Lung (tissue), 17 donors: ENCODE measurements at places on chromosomes 11 and 22.

- peaks cover 28% of the 10 kb centered on the region for H3K27me3 ChIP-seq
- peak overlapping the region; percentile 30 for H3K4me3 ChIP-seq
- peaks cover 10% of the 10 kb centered on the region for H3K4me1 ChIP-seq
- no peak overlapping the region for H3K27ac ChIP-seq
- no peaks in the 10 kb centered on the region for H3K36me3 ChIP-seq
Observed at GRCh38 chr11:2268729-2269600, 1.4 kb downstream of the ASCL2 start.

- peak overlapping the region; percentile 15 for H3K4me3 ChIP-seq
- H3K27ac ChIP-seq = peak overlapping the region; percentile 84
- no peaks in the 10 kb centered on the region for H3K36me3 ChIP-seq
Observed at GRCh38 chr11:124745835-124746620, 6.0 kb downstream of the VSIG2 start.

DNA sequence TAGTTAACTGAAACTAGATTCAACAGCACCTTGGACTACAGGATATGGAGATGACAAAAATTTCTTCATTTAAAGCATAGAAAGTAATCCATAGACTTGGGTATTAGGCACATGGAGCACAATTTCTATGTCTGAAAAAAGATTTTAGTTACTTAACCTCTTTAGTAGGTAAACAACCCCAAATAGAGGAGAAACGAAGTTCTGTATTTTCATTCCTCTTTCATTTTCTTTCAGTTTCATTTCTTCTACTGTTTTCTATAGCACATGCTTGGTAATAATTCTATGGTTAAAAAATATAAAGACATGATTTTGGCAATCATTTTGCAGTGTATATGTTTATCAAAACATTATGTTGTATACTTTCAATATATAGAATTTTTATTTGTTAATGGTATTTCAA is 99.5 kb downstream of the CASP12 start:
- no peak overlapping the region for H3K27ac ChIP-seq
- H3K4me3 ChIP-seq = no peak overlapping the region
- no peaks in the 10 kb centered on the region for H3K4me1 ChIP-seq

DNA sequence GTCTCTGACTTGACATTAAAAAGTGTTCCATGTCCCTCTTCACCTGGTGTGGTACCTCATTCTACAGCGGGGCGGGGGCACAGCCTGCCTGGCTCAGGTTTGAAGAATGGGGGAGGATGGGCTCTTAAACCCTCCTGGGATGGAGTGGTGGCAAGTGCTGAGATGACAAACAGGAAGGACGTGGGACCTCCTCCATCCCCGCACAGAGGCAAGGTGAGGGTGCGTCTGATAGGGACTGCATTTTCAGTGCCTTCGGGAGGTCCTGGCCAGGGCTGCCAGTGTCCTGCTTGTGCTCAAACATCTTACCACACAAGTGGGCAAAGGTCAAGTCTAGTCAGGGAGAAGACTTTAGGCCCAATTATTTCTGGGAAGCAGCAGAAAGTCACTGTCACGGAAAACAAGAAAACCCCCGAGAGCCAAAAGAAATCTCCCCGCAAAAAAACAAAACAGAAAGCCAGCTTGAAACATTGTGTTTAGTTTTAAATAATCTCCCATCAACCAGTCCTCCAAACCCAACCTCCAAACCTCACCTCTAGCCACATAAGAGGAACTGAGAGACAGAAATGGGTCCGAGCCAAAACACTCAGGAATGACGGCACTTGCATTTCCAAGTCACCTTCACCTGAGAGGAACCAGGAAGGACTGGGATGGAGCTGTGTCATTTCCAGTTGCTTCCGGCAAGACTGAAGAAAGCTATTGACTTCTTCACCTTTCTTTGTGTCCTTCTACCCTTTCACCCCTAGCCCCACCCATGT is 966.5 kb downstream of the NTM start:
- DNase-seq = no peak
- no peaks in the 10 kb centered on the region for H3K4me1 ChIP-seq
- no peak overlapping the region for H3K27ac ChIP-seq
- H3K36me3 ChIP-seq = no peaks in the 10 kb centered on the region
- H3K4me3 ChIP-seq = no peak overlapping the region

DNA sequence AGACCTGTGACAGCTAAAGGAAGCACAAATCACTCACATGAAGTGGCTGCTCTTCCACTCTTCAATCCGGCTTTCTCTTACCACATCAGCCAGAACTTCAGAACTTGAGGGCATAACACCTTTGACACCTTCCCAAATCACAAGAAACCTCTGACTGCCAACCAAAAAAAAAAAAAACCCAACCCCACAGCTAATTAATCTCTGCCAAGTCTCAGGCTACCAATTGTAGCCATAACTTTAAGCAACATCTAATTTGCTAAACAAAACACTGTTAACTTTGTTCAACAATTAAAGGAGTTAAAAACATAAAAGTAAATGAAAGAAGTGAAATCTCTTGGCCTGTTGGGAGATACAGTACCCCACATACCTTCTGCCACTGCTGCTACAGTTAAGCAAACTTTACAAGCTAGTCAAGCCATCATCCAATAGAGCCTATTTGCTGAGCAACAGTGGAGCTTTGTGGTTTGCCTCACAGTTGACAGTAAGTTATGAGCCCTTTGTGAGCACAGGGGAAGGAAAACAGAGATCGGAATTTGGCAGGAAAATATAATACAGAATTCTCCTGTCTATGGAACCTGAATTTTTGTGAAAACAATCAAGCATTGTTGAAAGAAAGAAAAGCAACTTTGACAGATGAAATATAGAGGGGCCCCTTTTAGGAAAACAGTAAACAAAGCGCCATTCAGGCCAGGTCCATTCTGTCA is at the start of gene SOX6:
TSS of gene SOX6 (minus strand) at position 490 of the 704 bp plus-strand sequence. CDS start 15,298 bp downstream, outside the sequence.
- no peaks in the 10 kb centered on the region for H3K27me3 ChIP-seq
- no peak for DNase-seq
- no peak within 1 kb of the TSS for H3K4me3 ChIP-seq
- H3K4me1 ChIP-seq = no peaks in the 10 kb centered on the region

DNA sequence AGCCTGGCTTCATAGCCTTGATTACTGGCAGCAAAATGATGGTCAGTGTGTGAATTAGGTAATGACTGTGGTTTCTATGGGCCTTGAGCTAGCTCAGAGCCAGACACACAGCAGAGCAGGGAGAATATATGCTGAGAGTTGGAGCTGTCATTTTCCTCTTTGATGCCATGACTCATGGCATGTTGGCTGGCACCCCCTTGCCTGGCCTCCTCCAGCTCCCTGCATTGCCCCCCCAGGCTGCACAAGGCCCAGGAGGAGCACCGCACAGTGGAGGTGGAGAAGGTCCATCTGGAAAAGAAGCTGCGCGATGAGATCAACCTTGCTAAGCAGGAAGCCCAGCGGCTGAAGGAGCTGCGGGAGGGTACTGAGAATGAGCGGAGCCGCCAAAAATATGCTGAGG is 20.3 kb upstream of the RRM1 start:
- H3K4me3 ChIP-seq = no peak overlapping the region
- H3K36me3 ChIP-seq = no peaks in the 10 kb centered on the region
- no peaks in the 10 kb centered on the region for H3K27me3 ChIP-seq
- DNase-seq = no peak

DNA sequence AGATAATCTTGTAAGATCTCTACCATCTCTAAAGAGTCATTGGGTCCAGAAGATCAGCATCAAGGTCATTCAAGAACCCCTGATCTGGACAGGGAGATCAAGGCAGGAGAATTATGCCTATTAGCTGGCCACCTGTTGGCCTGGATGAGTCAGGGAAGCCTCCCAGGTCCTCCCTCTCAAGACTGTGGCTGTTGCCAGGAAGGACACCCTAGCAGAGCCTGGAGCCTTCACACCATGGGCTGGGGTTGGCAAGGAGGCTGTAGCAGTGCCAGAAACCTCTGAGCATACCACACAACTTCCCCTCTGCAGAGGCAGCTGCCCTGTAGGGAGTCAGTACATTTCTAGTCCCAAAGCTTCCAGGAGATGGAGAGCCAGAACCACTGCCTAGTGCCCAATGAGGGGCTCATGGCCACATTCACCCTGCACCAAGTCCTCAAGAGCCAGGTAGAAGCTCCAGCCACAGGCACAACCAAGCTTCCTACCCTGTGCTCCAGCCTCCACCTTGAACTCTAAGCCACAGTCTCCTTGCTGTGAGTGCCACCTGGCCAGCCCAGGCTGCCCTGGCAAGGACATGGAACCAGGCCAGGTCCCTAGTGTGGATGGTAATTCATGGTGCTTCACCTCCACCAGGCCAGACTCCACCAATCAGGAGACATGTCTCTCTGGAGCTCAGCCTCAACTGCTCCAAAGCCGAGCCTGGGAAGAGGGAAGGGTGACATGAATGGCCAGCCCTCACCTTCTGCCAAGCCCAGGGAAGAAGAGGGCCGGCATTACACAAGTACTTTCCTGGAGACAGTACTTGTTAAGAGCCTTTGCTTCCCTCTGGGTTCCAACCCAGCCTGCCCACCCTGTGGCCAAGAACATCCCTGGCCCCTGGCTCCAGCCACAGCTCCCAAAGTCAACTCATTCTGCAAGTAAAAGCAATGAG is 124.3 kb downstream of the BUD13 start:
- H3K4me3 ChIP-seq = no peak overlapping the region
- DNase-seq = no peak
- H3K36me3 ChIP-seq = no peaks in the 10 kb centered on the region
- no peak overlapping the region for H3K27ac ChIP-seq
- H3K27me3 ChIP-seq = peaks cover 8% of the 10 kb centered on the region

DNA sequence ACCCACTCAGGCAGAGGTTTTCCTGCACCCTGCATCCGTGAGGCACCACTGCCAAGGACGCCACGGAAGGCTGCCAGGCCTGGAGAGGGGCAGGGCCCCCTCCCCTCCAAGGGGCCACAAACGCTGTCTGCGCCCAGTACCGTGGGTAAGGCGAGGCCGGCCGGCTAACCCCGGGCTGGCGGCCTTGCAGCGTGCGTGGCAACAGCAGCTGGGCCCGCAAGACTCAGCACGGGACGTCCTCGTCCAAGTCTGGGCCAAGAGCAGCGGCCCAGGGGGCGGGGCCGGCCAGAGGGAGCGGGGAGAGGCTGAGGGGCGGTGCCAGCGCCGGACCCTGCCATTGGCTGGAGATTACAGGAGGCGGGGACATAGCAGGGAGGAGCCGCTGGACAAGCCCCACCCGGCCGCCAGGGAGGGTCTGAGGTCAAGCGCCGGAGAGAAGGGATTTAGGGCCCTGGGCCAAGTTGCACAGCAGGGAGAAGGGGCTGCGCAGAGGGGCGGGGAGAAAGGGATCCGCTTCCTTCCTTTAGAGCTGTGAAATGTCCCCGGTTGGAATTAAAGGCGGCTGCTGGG is 16.0 kb downstream of the SLC43A1 start:
- H3K36me3 ChIP-seq = no peaks in the 10 kb centered on the region
- H3K27me3 ChIP-seq = no peaks in the 10 kb centered on the region
- H3K27ac ChIP-seq = peak overlapping the region; percentile 93
- H3K4me1 ChIP-seq = peaks cover 9% of the 10 kb centered on the region

DNA sequence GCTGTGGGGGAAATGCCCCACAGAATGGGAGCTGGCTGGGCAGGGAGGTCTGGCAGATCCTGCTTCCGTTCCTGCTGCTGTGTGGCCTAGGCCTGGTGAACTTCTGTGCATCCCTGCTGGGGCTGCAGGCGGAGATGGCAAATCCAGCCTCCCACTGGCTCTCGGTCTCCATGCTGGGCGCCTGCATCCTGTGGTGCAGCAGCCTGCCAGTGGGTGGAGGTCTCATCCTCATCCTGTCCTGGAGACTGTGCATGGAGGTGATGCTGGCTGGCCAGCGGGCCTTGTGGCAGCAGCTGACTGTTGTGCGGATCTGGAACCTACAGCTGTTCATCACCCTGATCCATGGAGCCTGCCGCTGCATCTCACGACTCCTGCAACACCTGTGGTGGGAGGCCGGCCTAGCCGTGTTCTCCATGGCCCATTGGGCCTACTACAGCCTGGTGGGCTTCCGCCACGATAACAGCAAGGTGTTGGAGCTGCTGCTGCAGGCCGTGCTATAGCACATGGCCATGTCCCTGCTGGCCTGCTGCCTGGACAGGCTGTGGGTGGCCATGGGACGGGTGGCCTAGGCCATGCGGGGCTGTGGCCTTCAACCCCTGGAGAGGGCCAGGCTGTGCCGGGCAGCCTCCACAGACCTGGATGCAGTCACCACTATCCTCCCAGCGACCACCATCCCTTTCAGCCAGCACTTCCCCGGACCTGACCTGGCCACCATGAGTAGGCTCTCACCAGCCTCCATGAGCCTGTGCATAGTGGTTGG is 8.8 kb upstream of the RPL3 start:
- no peaks in the 10 kb centered on the region for H3K27me3 ChIP-seq
- H3K4me1 ChIP-seq = no peaks in the 10 kb centered on the region
- no peak overlapping the region for H3K4me3 ChIP-seq
- H3K27ac ChIP-seq = no peak overlapping the region
- H3K36me3 ChIP-seq = no peaks in the 10 kb centered on the region

GRCh38 chr11:120774591-120775386 is 249.1 kb upstream of the TBCEL start:
- no peak overlapping the region for H3K27ac ChIP-seq
- no peaks in the 10 kb centered on the region for H3K27me3 ChIP-seq
- H3K36me3 ChIP-seq = no peaks in the 10 kb centered on the region
- DNase-seq = no peak
- H3K4me3 ChIP-seq = no peak overlapping the region
- no peaks in the 10 kb centered on the region for H3K4me1 ChIP-seq

DNA sequence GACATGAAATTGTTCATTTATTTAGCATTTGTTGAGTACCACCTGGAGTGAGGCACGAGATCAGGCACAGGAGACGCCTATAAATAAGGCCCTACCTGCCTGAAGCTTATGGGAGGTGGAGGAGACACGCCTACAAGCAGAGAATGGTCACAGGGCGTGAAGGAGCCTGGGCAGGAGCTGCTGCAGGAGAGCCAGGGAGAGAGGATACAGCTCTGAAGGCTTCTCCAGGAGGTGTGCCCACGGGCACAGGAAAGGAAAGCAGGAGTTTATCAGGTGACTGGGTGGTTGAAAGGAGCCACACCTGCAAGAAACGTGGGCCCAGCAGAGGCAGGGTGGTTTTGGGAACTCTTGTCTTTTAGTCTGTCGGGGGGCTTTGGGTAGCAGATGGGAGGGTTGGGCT is 70.3 kb downstream of the BMAL1 start:
- H3K4me3 ChIP-seq = no peak overlapping the region
- no peak overlapping the region for H3K27ac ChIP-seq
- DNase-seq = no peak
- H3K27me3 ChIP-seq = no peaks in the 10 kb centered on the region
- H3K36me3 ChIP-seq = no peaks in the 10 kb centered on the region

DNA sequence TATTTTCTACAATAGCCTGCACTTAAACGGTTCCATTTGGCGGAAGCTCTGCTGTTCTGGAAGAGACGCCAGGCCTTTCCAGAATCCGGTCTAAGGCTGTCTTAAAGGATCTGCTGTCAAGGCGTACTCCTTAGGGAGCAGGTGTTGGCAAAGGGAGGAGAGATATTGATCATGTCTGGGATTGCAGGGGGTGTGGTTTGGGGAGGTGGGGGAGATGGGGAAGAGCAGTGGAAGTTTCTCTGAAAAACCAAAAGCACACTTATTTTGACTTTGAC is 22.5 kb upstream of the WNT11 start:
- no peaks in the 10 kb centered on the region for H3K36me3 ChIP-seq
- no peak overlapping the region for H3K27ac ChIP-seq
- no peaks in the 10 kb centered on the region for H3K27me3 ChIP-seq
- no peaks in the 10 kb centered on the region for H3K4me1 ChIP-seq

GRCh38 chr11:65541093-65541982 is 16.5 kb downstream of the SCYL1 start:
- no peak overlapping the region for H3K4me3 ChIP-seq
- peaks cover 13% of the 10 kb centered on the region for H3K36me3 ChIP-seq
- H3K27ac ChIP-seq = peak overlapping the region; percentile 78
- H3K4me1 ChIP-seq = peaks cover 5% of the 10 kb centered on the region

- peak overlapping the region; percentile 87 for H3K27ac ChIP-seq
- no peak overlapping the region for H3K4me3 ChIP-seq
- peak; percentile 97 for DNase-seq
- no peaks in the 10 kb centered on the region for H3K27me3 ChIP-seq
- peaks cover 24% of the 10 kb centered on the region for H3K4me1 ChIP-seq
Observed at GRCh38 chr22:45997077-45997776, 20.3 kb upstream of the WNT7B start.
